ENCODE measurements at places on chromosomes 4 and X.

GRCh38 chr4:94995684-94996394, 238.1 kb downstream of the BMPR1B start:
- H3K27me3 ChIP-seq = no peaks in the 10 kb centered on the region
- H3K4me1 ChIP-seq = 0 out of 2 replicates have a peak, but pooled peaks cover 8% of the 10 kb centered on the region
- H3K27ac ChIP-seq = no peak overlapping the region
- no peak for DNase-seq

- H3K27me3 ChIP-seq = peaks cover 35% of the 10 kb centered on the region
- no peaks in the 10 kb centered on the region for H3K4me1 ChIP-seq
Measured at GRCh38 chr4:1403177-1403583, 3.1 kb downstream of the NKX1-1 start.

GRCh38 chrX:7052541-7052940, 95.0 kb upstream of the STS start:
- no peak overlapping the region for H3K27ac ChIP-seq
- no peaks in the 10 kb centered on the region for H3K27me3 ChIP-seq
- DNase-seq = no peak
- no peaks in the 10 kb centered on the region for H3K36me3 ChIP-seq

DNA sequence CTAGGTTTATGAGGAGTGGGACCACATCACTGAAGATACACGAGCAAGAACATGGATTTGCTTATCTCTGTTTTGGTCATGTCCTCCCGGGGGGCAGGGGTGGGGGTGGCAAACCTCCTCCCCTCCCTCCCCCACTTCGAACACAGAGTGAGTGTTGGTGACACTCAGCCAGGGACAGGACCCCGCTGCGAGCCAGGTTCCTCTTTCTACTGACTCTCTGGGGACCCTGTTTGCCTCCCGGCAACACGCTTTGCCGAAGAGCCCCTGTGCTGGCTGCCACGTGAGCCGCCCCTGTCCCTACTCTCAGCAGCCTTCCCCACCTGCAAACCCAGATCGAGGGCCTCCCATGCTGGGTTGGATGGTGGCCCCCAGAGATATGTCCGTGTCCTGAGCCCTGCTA, 34.7 kb downstream of the P2RY8 start:
- H3K27ac ChIP-seq = no peak overlapping the region
- no peak overlapping the region for H3K4me3 ChIP-seq
- H3K36me3 ChIP-seq = no peaks in the 10 kb centered on the region
- H3K4me1 ChIP-seq = no peaks in the 10 kb centered on the region

DNA sequence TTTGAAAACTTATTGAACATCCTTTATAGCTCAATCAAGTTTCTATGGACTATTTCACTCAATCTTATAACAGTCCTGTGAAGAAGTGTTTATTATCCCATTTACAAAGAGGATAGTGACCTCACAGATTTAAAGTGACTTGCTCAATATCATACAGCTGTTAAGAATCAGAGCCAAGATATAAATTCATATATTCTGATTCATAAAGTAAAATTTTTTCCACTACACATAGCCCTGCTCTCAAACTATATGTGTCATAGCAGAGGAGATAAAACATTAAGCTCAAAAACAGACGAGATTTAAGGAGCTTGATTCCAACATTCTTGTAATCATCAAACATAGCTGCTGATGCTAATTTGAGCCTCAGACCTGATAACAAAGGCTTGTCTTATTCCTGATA, 226.8 kb downstream of the CAMK2D start:
- no peaks in the 10 kb centered on the region for H3K27me3 ChIP-seq
- no peak overlapping the region for H3K4me3 ChIP-seq
- no peak for DNase-seq
- H3K36me3 ChIP-seq = no peaks in the 10 kb centered on the region
- no peaks in the 10 kb centered on the region for H3K4me1 ChIP-seq
- no peak overlapping the region for H3K27ac ChIP-seq

Measured in PC-9 (cell line).